Mammary epithelial cell (primary cell): ENCODE measurements at places on chromosomes 16 and 17. TPM values are rescaled to one million over a fixed set of nuclear protein-coding genes. Genes with fewer than 3 reads are reported as not detected.

DNA sequence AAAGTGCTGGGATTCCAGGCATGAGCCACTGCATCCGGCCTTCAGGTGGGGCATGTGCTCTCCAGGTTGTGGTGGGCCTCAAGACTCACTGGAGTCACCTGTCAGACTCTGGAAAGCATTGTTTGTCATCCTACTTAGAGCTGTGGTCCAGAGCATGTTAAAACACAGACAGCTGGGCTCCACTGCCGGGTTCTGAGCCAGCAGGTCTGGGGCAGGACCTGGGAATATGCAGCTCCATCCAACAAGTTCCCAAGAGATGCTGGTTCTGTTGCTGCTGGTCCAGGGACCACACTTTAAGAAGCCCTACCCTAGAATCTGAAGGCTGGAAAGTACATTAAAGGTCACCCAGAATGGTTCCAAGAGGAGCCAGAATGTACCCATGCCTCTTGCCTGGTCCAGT is 75.3 kb downstream of the GAS7 start:
- DNase-seq = no peak

GRCh38 chr17:27920569-27920968 is 27.4 kb upstream of the LYRM9 start:
- DNase-seq = no peak

- peak; percentile 19 for DNase-seq
Observed at GRCh38 chr16:15521758-15522509, 87.5 kb downstream of the BMERB1 start.

- no peak for DNase-seq
Observed at GRCh38 chr16:4098501-4098900, 17.7 kb downstream of the ADCY9 start.

NPIPB4 gene
- total RNA-seq = 42.2 TPM

GRCh38 chr17:63523253-63523855 is at the start of gene KCNH6:
KCNH6 (plus strand) TSS chr17:63523358; CDS start chr17:63523414, 56 bp downstream.
- DNase-seq = no peak

KRT16 gene
- 1,021 TPM for total RNA-seq

DNA sequence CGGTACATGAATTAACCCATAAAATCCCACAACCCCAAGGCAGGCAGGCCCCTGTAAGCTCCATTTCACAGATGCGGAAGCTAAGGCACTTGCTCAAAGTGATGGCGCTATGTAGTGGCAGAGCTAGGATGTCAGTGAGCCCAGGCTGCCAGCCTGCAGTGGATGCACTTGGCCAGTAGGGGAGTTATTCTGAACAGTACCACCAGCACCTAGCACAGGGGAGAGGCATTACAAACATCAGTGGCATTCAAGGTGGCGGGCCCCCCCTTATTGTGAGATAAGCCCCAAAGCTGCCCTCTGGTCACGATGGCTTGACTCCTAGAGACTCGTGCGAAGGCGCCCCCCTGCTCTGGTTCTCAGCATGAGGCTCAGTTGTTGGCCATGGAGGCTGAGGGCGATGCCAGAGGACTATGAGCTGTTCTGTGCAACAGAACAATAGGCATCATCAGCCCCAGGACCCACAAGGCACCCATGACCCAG is 33.8 kb downstream of the GTF3C1 start:
- peak; percentile 11 for DNase-seq

GRCh38 chr17:33260638-33261037 is 32.5 kb downstream of the ASIC2 start:
- no peak for DNase-seq

DNA sequence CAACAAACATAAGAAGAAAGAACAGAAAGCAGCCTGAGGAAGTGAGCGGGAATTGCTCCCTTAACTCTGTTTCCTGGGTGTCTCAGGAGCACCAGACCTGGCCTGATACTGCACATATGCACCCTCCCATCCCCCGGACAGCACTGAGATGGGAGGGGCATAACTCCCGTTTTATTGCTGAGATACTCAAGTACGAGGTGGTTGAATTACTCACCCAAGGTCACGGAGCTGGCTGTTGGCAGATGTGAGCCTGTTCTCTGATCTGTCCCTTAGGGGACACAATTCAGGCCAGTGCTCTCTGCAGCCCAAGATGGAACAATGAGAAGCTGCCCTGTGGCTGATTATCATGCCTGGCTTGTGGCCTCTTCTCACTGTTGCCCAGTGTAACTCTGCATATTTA is 9.1 kb upstream of the MED9 start:
- no peak for DNase-seq

DNA sequence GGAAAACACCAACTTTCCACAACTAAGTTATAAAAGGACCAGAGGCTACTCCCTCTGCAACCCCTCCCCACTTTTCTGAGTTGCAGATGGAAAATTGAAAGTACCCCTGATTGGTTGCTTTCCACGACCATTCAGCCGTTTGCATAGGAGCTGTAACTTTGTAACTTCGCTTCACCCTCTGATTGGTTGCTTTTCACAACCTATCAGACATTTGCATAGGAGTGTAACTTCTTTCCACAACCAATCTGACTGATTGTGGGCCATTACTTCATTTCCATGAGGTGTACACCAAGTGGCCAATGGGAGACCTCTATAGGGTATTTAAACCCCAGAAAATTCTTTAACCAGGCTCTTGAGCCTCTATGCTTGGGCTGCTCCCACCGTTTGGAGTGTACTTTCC is 644.1 kb downstream of the WWOX start:
- no peak for DNase-seq

DNA sequence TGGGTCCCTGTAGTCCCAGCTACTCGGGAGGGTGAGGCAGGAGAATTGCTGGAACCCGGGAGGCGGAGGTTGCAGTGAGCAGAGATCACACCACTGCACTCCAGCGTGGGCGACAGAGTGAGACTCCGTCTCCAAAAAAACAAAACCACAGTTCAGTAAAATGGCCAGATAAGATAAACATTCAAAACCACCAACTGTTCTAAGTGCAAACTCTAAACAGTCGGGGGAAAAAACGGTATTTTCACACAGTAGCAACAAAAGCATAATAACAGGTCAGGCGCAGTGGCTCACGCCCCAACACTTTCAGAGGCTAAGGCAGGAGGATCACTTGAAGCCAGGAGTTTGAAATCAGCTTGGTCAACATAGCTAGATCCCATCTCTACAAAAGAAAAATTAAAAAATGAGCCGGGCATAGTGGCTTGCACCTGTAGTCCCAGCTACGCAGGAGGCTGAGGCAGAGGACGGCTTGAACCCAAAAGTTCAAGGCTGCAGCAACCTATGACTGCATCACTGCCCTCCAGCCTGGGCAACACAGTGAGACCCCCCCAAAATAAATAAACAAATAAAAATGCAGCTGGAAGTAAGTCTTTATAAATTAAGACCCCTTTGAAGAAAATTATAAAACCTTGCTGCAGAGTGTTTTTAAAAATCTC is 10.8 kb upstream of the HASPIN start:
- no peak for DNase-seq

DNA sequence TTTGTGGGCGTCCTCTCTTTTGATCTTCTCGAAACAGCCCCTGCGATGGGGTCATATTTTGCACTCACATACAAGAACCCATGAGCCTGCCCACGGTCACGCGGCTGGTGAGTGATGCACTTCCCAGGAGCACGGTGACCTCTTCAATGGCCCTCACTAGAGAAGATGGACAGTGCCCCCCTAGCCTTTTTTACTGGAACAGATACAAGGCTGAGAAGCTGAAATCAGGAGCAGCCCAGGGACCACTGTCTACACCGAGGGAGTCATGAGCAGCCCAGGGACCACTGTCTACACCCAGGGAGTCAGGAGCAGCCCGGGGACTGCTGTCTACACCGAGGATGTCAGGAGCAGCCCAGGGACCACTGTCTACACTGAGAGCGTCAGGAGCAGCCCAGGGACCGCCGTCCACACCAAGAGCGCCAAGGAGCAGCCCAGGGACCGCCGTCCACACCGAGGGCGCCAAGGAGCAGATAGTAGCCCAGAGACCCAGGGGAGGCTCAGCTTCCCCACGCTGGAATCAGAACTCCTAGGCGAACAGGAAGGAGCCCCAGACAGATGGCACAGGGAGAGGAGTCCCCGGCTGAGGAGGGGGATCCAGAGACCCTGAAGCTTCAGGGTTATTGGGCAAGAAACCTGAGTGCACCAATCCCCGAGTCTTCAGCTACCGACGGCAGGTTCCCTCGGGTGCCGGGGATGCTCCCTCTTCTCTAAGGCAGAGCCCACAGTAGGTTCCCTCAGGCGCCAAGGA is 23.7 kb downstream of the ACSF3 start:
- DNase-seq = no peak

GRCh38 chr17:41333098-41333497 is 17.5 kb downstream of the KRT33A start:
- no peak for DNase-seq

DNA sequence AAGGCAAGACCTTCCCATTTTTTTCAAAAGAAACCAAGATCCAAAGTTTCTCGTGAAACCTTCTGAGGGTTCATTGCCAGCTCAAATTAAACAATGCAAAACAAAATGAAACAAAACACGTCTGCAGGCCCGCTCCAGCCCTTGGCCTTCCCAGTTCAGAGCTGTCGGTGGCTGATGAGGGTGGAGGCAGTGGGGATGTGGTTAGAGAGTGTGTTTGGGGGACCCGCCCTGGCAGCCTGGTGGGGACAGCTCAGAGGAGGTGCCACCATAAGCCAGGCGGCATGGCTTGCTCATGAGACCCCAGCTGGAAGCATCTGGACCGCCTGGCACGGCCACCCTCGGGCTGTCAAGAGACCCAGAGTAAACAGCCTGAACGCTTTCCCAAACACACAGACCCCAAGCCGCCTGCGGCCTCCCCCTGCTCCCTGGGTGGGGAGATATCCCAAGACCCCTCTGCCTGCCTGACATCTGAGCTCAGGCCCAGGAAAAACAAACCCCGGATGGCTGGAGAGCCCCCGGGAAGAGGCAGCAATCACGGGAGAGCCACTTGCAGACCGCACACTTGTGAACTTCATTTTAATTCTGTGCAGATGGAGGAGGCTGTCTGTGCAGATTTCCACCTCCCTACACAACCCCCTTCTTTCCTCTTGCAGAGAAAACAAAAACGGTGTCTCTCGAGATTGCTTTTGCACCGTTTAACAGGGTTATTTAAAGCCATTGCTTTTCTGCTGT is 35.4 kb upstream of the LITAF start:
- DNase-seq = no peak

DNA sequence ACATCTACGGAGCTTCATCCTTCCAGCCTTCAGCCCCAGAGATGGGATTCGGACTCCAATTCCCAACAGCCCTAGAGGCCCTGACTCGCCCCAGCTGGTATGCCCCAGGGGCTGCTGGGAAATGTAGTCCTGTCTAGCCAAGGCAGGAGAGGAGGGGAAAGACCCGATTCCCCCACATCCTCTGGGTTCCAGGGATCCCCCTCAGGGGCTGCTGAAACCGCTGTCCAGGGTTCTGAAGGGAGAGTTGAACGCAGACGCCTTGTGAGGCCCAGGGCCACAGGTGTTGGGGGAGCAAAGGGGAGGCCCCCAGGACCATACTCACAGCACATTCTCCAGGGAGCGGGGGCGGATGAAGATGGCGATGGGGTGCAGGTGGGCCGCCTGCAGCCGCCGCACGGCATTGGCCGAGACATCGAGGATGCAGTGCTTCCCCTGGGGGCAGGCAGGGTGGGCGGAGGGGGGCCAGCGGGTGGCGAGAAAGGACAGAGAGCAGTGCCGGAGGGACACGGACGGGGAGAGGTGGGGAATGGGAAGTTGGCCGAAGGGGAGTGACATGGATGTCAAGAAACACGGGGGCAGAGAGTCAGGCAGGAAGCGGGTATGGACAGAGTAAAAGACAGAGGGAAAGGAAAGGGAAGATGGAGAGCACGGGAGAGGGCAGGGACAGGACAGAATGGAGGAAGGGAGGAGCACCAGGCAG is 12.6 kb upstream of the ASGR1 start:
- no peak for DNase-seq
